Fibroblast of skin of left quadriceps (primary cell): ENCODE measurements at places on chromosomes 2 and 18.

- no peak for DNase-seq
Measured at GRCh38 chr2:149873936-149874335, 286.4 kb upstream of the MMADHC start.

DNA sequence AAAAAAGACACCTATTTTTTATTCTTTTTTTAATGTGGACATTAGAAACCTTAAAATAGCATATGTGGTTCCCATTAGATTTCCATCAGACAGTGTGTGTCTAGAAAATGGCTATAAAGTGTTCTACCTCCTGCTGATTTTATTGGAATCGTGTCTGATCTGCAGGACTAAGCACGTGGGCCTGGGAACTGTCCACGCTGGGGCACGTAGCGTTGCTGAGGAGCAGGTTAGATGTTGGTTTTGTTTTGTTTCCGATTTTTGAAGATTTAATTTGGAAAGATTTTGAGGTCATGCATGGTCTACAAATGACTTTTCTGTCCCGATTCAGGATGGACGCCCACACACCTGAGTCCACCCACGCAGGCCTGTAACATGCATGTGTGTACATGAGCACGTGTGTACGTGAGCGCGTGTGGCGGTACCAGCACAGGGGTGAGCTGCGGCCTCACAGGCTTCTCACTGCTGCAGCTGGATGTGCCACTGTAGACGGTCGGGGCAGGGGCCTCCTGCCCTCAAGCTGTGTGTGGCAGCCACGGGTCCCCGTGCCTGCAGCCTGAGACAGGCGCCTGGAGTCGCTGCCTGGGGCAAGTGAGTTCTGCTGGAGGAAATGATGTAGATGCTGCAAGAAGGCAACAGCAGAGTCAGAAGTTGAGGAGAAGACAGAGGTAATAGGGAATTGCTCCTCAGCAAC lies 99.7 kb upstream of the CTDP1 start:
- no peak for DNase-seq

DNA sequence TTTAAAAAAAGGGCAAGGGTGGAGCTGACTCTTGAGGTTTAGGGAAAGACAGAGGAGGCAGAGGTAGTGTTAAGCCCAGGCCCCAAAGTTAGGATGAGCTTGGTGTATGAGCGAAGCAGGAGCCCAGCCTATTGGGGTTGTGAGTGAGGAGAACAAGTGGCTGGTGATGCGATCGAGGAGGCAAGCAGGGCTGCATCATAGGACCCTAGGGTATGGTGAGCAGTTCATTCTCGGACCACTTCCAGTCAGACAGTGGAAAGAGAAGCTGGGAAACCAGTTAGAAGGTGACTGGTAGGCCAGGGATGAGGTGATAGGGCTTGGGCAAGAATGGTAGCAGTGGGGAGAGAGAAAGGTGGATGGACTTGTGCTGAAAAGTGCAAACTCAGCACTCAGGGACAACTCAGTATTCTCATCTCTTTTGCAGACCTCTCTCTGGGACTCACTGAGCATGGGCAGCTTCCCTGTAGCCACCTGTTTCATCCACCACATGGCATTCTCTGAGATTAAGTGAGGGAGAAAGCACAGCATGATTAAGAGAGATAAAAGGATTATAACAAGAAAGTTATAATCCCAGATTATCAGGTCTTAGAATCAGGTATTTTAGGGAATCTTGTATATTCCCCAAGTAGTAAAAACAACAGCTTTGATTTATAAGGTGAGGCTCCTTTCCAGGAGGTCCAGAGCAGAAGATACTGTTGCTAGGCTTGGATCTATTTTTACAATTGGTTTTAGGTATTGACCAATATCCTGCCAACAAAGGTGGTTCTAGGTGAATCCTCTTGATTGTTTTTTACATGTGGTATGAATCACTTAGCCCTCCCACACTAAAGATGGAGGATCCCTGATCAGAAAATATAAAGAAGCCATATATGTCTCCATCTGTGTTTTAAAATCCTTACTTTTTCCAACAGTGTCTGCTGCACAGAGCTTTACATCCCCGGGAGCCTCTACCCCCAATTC lies 38.3 kb downstream of the XRCC5 start:
- no peak for DNase-seq

DNA sequence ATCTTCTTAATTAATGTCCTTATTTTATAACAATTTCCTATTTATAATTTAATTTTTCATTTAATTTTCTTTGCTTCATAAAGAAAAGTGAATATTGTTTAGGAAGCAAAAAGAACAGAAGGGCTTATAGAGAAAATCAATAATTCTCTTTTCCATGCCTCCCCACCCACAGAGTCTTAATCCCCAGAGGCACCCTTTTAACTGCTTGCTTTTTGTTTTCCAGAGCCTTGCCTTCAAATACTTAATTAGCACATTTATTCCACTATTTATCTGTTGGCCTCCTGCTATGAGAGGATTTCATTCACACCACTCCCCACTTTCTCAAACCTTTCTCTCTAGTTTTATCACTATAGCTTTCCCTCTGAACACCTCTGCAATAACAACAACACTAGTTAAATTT lies 373.6 kb downstream of the MBD2 start:
- DNase-seq = no peak

DNA sequence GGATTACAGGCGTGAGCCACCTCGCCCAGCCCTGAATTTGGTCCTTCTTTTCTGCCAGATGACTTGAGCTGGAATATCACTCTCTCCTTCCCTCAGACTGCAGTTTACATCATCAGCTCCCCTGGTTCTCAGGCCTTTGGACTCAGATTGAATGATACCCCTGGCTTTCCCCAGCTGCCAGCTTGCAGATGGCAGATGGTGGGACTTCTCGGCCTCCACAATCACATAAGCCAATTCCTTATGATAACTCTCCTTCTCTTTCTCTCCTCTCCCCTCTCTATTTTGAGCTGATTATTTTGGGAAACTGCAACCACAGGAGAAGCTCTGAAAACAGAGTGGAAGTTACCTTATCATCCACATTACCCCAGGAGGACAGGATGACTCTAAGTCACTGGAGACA lies 33.4 kb upstream of the ATP8B1 start:
- no peak for DNase-seq

- DNase-seq = no peak
Measured at GRCh38 chr2:95353613-95354468, 48.7 kb upstream of the FAHD2A start.

- DNase-seq = no peak
Measured at GRCh38 chr2:43210125-43210466, 16.3 kb downstream of the ZFP36L2 start.

- DNase-seq = no peak
Measured at GRCh38 chr2:164523726-164524125, 97.6 kb downstream of the GRB14 start.
